Fibroblast of skin of scalp (primary cell): ENCODE measurements at places on chromosomes 3 and 15.

- peak; percentile 95 for DNase-seq
Measured at GRCh38 chr3:112605285-112605684, 35.7 kb downstream of the CCDC80 start.

GRCh38 chr3:193389335-193389734, 10.8 kb upstream of the ATP13A5 start:
- no peak for DNase-seq

GRCh38 chr3:66019896-66020295, 18.8 kb downstream of the MAGI1 start:
- no peak for DNase-seq

DNA sequence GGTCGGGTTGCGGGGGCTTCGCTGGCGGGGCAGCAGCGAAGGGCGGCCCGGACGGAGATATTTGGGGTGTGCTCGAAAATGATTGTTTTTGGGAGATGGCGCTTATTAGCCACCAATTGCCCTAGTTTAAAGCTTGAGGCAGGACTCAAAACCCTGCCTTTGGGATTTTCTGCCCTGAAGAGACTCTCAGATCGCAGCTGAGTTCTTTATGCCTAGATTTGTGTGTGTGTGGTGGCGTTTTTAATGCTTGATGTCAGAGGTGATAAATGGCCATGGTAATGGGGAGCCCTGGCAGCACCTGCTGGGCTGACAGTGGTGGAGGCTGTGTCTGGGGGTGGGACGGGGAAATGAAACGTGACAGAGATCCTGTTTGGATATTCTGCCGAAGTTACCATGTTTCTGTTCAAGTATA, 604 bp downstream of the KCTD6 start:
- no peak for DNase-seq

GRCh38 chr3:13884851-13885703, 5.2 kb upstream of the WNT7A start:
- DNase-seq = no peak

DNA sequence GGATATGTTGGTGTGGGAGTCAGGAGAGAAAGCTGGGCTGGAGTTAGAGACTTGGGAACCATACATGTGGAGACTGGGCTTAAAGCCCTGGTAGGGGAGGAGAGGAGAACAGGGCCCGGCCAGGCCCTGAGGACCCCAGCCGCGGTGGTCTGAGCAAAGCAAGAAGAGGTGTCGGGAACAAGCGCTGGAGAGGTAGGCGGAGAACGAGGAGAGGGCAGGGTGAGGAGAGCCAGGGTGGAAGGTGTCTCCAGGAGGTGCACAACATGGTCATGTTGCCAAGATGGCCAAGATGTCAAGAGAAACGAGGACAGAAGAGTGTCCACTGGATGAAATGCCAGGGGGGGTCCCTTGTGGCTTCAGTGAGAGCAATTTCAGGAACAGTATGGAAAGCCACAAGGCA, 5.5 kb downstream of the CHAC1 start:
- peak; percentile 18 for DNase-seq

DNA sequence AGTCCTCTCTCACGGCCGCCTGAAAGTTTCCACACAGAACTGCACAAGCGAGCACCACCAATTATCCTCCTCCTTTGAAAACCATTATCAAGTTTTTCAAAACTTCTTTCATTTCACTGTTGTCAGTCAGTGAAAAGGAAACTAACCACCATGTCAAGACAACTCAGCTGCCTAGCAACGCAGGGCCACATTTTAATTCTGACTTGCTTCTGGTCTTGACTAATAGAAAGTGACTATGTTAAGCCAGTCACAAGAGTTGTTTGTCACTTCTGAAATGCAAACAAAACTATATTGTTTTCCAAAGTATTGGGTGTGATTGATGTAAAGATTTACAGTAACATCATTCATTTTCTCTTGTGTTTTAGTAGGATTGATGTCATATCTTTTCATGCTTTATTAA, 612.8 kb upstream of the AGTR1 start:
- DNase-seq = no peak

- DNase-seq = peak; percentile 84
Measured at GRCh38 chr15:70596354-70597055, 166.9 kb downstream of the UACA start.

- no peak for DNase-seq
Measured at GRCh38 chr15:70321172-70321819, 223.6 kb upstream of the TLE3 start.

DNA sequence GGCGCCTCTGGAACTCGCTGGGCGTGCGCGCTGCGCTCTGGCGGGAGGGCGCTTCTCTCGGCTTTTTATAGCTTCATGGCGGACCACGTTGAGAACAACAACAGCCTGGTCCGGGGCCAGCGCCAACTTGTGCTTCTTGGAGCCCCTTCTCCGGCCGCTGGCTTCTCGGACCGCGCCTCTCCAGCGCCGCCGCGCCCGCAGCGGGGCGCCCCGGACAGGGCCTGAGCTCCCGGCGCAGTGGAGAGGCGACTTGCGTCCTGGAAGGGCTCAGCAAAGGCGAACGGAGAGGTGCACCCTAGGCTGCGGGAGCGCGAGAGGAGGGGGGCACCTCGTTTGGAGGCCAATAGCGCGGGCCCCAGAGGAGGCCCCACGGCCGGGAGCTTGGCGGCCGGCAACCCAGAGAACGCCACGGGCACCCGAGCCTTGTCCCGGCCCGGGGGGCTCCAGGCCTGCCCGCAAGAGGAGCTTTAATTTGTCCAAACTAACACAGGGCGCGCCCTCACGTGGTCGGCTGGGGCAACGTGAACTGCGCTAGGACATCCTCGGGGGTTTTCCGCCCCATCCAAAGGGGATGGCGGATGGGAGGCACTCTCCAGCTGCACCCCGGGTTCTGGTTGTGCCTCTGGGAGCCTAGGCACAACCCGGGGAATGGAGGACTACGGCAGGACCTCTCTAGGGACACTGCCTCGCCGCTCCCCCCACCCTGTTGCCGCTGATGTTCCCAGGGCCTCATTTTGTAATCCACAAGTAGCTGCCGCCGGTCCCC, 37.8 kb downstream of the HMCES start:
- DNase-seq = peak; percentile 87

DNA sequence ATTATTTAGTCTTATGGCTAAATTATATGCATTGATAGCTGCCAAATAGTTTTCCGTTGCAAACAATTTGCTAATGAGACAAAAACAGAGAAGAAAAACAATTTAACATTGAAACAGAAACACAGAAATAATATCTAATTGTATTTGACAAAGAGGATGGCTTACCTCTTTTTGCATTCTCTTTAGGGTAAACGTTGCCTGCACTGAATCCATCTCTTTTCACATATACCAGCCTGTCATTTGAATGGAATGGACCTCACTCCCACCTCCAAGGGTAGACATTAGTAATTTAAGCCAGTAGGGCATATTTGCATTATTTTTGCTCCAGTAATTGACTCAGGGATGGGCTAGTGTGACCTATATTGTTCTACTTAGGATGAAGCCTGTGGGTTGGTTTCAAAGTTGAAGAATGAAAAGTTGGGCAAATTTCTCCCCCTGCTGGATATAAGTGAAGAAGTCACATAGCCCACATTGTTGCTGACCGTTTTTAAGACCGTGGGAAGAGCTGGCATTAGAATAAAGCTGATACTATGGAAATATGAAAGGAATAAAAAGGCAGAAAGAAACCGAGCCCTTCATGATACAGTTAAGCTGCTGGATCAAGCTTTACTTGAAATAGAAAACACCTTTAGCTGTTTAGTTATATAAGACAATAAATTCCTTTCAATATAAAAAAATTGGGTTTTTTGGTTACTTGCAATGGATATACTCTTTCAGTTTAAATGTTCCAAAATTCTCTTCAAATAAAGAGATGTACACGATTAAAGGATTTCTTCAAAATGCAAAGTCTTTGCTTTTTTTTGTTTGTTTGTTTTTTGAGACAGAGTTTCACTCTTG, 26.9 kb downstream of the PIERCE2 start:
- peak; percentile 50 for DNase-seq
